ENCODE measurements at places on chromosomes 5 and 9. TPM values are rescaled to one million over a fixed set of nuclear protein-coding genes. Genes with fewer than 3 reads are reported as not detected.

GFPT2 gene
- total RNA-seq = 9.4 TPM

GRCh38 chr9:89992326-89993198, 387.8 kb downstream of the GADD45G start:
- DNase-seq = no peak

GRCh38 chr9:32350682-32351081, 33.8 kb upstream of the ACO1 start:
- DNase-seq = no peak

GRCh38 chr9:68762570-68762969, 57.5 kb downstream of the PIP5K1B start:
- DNase-seq = no peak

DNA sequence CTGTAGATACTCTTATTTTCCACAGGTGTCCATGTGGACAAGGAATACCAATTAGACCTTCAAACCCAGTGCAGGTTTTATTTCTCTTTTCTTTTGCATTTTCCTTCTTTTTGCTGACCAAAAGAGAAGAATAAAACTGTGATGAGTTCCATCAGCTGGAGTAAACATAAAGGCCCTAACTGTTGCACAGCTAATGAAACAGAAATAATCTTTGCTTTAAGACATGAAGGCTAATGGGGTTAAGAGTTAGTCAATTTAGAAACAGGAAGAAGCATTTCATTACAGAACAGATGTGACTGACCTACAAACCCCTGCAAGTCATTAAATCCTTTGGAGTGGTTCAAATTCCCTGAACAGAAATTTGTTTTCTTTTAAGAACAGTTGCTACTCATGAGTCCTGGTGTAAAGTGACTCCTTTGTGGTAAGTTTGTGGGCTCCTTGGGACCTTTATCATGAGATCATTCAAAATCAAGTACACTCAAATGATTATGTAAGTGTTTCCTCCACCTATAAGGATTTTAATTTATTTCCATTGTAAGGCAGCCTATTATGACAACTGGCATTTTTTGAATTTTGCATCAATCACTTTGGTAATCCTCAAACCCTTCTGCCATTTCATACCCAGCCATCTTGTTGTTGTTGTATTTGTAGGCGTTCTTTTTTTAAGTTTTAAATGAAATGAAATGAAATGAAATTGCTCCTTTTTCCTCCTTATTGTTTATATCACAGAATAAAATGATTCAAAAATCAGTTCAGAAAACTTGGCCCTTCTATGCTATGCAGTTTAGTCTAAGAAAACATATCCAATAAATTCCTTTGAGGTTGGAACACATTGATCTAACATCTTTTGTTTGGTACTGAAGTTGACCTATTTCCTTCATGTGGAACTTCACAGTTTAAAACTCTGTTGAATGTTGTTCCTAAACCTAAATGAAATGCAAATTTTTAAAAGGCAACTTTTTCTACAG, 1.3 kb downstream of the MINAR2 start:
- DNase-seq = no peak

DNA sequence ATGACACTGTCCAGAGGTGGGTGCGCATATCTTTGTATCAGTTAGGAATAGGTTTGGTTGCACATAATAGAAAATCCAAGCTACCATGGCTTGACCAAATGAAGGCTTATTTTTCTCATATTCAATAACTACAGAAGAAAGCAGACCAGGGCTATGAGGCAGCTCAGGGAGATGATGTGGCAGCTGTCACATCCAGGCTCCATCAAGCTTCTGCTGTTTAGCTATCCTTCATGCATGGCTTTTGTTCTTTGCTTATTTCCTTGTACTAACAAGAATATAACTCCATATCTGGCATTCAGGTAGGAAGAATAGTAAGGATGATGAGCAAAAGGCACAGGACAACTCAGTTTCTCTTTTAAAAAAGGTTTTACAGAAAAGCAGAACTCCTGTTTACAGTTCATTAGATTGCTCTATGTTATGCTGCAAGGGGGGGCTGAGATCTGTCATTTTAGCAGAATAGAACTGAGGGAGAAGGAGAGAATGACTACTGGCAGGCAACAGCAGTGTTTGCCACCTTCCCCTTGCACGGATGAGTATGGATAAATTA, 336.1 kb downstream of the MLLT3 start:
- no peak for DNase-seq

All from mucosa of gallbladder (tissue), 1 donor.